ENCODE measurements at places on chromosomes 4 and X.
A peak's percentile ranks its signal among the peaks of the same experiment; 100 is the strongest.

DNA sequence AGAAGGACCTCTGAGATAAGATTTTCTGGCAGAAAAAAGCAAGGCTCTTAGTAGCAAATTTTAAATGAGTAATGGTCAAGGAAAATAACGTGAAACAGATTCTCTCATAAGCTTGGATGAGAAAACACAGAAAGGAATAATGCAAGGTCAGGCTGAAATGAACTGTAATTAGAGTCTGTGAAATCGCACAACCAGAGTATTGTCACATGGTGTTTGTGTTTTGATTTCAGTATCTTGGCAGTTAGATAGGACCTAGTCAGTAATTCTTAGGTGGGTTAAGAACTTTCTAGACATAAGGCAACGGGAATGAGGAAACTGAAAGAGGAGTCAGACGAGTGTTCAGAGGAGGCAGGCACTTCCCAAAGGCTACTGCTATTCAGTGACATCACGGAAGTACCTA lies 34.6 kb downstream of the LIMCH1 start:
- no peak for DNase-seq

- DNase-seq, result no peak
Observed at GRCh38 chr4:74072739-74073138, 26.3 kb downstream of the CXCL2 start.

GRCh38 chr4:186622788-186623464 lies 67.6 kb upstream of the MTNR1A start:
- DNase-seq, result no peak

GRCh38 chrX:105098201-105098600 lies 122.3 kb downstream of the TEX13A start:
- no peak for DNase-seq

DNA sequence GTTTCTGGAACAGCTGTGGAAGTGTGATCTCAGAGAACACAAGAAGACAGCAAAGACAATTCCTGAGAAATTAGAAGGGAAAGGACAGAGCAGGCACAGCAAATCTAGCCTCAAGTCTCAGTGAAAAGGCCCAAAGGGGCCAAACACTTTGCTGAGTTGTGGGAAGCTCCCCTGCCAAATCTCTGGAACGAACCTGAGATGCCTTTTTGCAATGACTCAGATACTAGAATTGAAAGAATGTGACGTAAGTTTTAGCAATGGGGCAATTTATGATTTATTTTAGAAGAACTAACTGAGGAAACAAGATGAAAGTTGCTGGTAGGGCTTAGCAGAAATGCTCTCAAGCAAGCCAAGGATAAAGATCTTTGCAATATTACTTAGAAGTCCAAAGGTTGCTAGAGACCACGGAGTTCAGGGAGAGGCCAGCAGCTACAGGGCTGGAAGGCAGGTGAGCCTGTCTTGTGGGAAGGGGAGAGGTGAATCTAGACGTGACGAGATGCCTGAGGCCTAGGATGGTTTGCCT lies 92.8 kb downstream of the AMELX start:
- no peak for DNase-seq

DNA sequence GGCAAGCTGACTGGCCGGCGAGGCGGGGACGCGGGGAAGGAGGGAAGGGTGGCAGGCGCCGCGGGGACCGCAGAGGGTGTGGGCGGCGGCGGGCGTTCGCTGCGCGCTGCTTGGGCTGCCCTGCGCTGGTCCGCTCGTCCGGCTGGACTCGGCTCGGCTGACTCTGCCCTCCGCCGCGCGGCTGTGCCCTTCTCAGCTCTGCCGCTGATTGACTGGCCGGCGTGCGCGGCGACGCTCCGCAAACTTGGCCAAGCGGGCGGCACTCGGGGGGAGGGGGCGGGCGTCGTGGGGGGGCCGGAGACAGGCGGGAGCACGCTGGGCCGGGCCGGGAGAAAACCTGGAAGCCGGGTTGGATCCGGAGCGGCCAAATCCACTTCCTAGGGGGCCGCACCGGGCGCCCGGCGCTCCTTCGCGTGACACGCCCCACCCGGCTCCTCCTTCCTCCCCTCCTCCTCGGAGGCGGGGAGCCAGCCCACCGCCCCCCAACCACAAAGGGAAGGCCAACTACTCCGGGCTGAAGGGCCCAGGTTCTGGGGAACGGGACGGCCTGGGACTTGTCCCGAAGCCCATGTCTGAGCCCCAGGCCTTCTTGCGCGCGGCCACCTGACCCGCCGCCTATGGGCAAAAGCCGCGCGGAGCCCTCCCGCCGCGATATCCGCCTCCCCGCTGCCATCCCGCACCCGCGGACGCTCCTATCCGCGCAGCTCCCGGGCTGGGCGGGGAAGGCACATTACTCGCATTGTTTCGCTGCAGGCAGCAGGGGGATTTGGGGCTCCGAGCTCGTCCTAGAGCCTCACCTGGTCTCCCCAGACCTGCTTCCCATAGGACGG lies at the start of gene GPC4:
Gene GPC4 (minus strand): TSS at position 214 of the 830 bp plus-strand sequence. CDS start 524 bp downstream, outside the sequence.
- DNase-seq, result peak; percentile 56

DNA sequence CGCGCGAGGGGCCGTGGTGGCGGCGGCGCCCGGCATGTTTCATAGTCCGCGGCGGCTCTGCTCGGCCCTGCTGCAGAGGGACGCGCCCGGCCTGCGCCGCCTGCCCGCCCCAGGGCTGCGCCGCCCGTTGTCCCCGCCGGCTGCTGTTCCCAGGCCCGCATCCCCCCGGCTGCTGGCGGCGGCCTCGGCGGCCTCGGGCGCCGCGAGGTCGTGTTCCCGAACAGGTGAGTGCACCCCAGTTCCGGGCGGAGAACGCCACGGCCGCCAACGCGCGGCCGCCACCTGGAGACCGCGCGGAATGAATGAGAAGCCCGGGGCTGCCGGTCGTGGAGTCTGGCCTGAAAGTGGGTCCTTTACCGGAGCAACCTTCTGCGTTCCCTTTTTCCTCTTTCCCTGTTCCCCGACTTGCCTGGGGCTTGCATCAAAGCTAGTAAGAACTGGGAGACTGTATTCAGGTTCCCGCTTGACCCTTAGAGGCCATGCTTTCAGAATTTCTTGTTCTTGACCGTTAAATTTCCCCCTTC lies 429 bp downstream of the NOCT start:
- peak; percentile 47 for DNase-seq

- DNase-seq, result no peak
Observed at GRCh38 chrX:25925946-25926345, 212.2 kb upstream of the MAGEB18 start.

GRCh38 chr4:37767546-37767945 lies 58.9 kb upstream of the PGM2 start:
- DNase-seq, result no peak

- no peak for DNase-seq
Observed at GRCh38 chr4:144113546-144113945, 27.0 kb downstream of the GYPA start.

DNA sequence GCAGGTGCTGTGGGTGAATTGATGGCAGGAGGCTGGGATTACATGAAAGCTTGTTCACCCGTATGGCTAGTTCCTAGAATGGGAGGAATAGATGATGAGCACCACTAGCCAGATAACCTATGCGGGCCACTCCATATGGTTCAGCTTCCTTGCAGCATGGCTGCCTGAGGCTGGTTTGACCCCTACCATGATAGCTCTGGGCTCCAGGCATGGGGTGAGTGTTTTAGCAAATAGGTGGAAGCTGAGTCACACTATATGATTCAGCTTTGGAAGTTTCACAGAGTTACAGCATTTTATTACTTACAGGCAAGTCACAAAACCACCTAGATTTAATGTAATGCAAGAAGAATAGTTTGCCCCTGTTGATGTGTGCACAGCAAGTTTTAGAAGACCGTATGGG lies 603.2 kb downstream of the STIM2 start:
- DNase-seq, result no peak

- DNase-seq, result peak; percentile 19
Observed at GRCh38 chr4:75547647-75548387, 8.0 kb upstream of the ODAPH start.

GRCh38 chr4:166481739-166482138 lies 608.7 kb downstream of the TLL1 start:
- no peak for DNase-seq

DNA sequence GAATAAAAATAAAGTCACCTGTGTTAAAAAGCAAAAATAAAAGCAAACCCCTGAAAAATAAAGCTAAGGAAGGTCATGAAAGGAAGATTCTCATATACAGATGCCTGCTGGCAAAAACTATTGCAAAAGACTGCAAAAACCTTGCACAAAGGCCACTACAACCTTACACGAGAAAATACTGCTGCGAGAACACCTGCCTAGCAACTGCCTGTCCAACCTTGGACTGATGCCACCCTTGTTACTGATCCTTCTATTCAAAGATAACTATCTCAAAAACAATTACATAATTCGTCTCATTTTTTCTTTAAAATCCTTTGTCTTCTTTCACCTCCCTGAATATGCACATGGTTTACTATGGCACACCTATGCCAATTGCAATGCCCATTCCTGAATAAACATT lies 49.6 kb downstream of the SLC2A9 start:
- no peak for DNase-seq

- peak; percentile 20 for DNase-seq
Observed at GRCh38 chr4:157918036-157918832, 254.6 kb downstream of the GASK1B start.

DNA sequence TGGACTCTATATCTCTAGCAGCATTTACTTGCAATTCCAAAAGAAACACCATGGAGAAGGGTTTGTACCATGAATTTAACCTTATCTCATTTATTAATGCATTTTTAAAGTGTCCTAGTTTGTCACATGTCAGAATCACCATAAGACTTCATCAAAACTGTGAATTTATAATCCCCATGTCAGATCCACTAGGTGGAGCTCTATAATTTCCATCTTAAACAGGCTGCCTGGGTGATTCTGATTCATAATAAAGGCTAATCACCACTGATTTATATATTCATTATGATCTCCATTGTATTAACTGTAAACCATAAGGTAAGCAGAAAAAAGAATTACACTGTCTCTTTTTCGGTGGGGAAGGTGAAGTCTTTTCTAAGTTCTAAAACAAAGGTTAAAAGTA lies 4.0 kb downstream of the TCEAL2 start:
- DNase-seq, result no peak

GRCh38 chrX:34144246-34144645 lies 12.1 kb upstream of the FAM47A start:
- no peak for DNase-seq

- no peak for DNase-seq
Observed at GRCh38 chrX:127596882-127597281, 455.3 kb downstream of the ACTRT1 start.

Data from renal pelvis (tissue), 12 donors.